ENCODE measurements at places on chromosomes 7 and 10.

DNA sequence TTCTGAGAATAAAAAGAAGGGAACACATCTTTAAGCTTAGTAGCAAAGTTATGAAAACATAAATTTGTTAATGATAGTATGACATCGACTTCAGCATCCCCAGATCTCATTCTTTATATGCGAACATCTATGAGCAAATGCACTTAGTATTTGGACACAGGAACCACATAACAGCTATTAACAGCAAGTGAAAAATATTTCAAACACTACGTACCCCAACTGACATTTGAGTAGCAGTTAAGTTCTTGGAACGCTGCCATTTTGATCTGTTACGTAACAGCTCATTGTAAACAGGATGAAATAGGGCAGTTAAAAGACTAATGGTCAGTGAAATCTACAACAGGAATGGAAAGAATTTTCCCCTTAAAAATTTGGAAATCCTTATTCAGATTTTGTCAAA is 428.9 kb downstream of the TNS3 start:
- DNase-seq = no peak

DNA sequence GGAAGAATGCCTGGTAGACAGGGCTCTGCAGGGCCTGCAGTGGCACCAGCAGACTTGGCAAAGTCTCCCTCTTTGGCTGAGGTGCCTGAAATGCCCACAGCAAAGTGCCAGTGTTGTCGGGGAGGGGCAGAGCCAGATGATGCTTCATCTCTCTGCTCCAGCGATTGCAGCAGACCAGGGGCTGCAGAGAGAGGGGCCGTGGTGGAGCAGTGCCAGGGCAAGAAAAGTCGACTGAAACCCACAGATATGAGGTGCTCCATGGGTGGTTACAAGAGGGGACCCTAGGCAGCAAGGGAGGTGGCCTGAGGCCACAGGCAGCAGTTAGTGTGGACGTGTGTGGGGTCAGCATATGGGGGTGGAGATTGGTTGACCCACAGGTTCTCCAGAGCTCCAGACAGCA is 123.5 kb upstream of the SHH start:
- DNase-seq = no peak

GRCh38 chr7:12674861-12675260 is 12.6 kb upstream of the ARL4A start:
- DNase-seq = peak; percentile 23

GRCh38 chr10:43048301-43049051 is 28.4 kb upstream of the RET start:
- DNase-seq = no peak

GRCh38 chr7:48384180-48384752 is 213.0 kb downstream of the ABCA13 start:
- DNase-seq = no peak

- DNase-seq = no peak
These were observed 26.6 kb downstream of the FAM3C start for GRCh38 chr7:121369462-121369861.

GRCh38 chr10:132102717-132103110 is 37.0 kb downstream of the JAKMIP3 start:
- DNase-seq = no peak

DNA sequence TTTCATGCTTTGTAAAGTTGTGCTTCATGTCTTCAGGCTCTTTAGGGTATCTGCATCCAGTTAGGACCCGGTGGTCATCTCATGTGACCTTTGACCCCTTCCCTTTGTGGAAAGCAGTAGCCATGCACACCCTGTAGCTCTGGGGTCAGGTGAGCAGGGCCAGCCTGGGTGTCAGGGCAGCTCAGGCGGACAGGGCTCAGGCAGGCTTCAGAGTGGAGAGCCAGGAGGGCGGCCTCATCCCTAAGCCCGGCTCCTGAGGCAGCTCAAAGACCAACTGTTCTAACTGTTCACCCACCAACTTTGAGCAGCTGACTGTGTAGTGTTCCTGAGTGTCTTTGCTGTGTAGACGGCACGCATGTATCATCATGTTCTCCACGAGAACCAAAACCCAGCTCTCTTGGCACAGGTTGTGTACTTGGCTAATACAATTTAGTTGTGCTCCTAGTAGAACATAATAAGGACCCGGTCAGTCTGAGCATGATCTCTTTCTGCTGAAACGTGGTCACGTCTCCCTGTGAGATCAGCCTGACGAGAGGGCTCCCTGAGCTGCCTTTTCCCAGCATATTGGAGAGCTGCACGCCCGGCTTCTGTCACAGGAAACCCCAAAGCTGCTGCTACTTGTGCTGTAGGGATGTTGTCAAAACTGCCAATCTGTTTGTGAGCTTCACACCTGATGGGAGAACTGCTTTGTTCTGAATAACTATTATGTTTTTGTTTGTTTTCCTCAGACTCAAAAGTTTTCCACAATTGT is 30.0 kb downstream of the EEPD1 start:
- DNase-seq = no peak

DNA sequence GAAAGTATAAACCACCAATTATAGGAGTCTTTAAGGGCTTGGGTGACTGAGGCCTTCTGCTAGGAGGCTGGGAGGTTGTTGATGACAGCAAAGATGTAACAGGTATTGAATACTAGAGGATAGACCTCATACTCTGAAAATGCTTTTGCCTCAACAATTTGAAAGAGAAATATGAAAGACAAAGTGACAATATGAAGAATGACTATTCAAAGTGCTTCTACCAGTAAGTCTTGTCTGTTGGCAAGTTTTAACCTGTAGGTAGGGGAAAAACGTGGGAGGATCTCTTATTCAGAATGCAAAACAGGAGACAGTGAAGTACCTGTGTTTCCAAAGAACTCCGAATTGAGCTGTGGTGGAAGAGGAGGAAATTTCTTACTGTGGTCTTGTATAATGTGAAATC is 38.2 kb downstream of the GBF1 start:
- no peak for DNase-seq

DNA sequence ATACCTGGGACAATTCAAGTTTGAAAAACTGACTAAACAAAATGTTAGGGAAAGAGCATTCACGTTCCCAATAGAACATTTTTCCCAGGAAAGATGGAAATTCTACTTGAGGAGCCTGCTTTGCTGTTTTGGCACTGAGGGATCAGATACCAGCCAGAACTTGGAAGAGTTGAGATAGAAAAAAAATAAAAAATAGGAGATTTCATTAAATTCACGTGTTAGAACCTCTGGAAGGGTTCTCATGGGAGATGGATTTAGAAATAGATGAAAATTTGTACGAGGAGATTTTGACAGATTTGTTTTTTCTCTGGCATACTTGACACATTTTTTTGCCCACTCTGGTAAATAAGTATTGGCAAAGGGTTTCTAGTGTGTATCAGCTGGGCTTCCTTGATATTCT is 63.7 kb downstream of the CELF2 start:
- no peak for DNase-seq

- no peak for DNase-seq
These were observed 2.7 kb downstream of the PUS7 start for GRCh38 chr7:105519353-105519752.

DNA sequence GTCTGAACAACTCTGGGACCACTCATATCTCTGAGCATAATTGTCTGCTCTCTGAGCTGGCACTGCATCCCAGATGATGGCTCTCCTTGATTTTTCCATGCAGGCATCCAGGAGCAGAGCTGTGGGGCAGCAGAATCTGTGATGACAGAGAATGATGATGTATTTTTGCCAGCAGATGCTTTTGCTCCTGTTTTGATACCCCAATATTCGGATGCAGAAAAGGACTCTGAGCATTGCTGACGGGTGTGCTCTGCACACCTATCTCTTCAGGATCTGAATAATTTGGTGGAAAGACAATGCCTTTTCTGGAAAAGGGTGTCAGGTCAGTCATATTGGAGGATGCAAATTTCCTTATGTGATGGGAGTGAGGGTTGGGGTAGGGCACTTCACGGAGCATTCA is 735.9 kb downstream of the KCNMA1 start:
- DNase-seq = no peak

DNA sequence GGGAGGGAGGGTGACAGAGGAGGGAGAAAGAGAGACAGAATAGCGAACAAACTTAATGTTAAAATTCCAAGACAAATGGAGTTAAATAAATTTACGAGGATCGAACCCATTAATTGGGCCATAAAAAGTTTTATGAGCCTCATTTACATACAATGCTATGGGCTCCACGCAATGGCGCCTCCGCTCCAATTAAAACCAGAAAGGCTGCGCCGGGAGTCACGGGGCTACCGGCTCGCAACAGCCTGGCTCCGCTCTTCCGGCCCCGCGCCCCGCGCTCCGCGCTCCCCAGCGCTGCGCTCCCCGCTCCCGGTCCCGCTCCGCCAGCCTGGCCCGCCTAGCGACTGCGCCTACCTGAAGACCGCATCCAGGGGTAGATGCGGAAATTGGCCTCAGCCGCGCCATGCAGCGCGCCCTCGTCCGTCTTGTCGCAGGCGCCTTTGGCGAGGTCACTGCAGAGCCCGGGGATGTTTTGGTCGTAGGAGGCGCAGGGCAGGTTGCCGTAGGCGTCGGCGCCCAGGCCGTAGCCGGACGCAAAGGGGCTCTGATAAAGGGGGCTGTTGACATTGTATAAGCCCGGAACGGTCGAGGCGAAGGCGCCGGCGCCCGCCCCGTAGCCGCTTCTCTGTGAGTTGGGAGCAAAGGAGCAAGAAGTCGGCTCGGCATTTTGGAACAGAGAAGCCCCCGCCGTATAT is 513 bp downstream of the HOXA7 start:
- DNase-seq = no peak

GRCh38 chr7:40772096-40772495 is 637.3 kb downstream of the SUGCT start:
- no peak for DNase-seq

DNA sequence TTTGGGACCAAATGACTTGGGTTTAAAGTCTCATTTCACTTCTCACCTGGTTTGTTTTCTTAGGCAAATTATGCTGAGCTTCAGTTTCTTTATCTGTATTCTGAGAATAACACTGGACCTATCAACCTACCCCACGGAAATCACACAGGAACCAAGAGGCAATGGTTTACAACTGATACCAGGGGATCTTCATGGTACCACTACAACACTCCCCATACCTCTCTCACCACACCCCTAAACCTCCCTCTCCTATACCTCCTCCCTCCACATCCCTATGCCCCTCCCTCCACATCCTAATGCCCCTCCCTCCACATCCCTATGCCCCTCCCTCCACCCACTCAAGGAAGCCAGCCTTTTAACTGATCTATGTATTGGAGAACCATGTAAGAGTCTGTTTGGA is 9.9 kb downstream of the FAM204A start:
- no peak for DNase-seq

- no peak for DNase-seq
These were observed 223.8 kb downstream of the ZMYND11 start for GRCh38 chr10:359093-359492.

DNA sequence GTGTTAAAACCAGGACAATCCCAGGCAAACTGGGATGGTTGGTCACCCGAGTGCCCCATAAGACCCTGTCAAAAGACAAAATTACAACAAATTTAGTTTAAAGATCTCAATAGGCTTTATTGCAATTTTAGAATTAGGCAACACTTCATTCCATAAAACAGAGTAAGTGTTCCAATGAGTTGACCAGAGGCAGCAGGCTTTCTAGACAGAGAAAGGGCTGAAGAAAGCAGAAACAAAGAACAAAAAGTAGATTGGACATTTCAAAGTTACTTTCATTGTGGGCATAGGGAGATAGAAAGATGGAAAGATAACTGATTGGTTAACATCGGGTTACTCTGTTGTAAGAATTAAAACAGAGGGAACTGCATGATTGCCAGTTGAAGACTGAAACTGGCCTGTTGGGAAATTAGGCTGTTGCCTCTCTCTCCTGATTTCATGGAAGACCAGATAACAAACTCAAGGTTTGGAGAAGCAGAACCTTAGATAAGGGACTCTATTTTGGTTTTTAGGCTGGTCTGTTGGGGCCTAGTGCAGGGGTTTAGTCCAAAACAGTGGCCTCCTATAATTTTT is 36.3 kb downstream of the ENTPD1 start:
- no peak for DNase-seq

GRCh38 chr10:110279407-110279986 is 25.2 kb downstream of the SMNDC1 start:
- peak; percentile 14 for DNase-seq

DNA sequence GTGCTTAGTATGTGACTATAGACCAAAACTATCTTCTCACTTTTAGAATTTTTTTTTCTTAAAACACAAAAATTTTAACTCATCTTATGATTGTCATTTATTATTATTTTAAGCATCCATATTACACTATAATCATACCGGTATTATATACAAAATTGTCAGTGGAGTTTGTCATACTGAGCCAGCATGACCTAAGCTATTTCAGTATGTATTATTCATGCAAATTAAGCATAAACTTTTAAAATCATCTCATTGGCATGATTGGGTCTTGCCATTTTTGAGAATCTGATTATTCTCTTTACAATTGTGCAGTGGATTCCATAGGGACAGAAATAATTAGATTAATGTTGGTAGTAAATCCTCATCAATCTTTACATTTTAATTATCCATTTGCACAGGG is 46.2 kb upstream of the STMP1 start:
- no peak for DNase-seq

DNA sequence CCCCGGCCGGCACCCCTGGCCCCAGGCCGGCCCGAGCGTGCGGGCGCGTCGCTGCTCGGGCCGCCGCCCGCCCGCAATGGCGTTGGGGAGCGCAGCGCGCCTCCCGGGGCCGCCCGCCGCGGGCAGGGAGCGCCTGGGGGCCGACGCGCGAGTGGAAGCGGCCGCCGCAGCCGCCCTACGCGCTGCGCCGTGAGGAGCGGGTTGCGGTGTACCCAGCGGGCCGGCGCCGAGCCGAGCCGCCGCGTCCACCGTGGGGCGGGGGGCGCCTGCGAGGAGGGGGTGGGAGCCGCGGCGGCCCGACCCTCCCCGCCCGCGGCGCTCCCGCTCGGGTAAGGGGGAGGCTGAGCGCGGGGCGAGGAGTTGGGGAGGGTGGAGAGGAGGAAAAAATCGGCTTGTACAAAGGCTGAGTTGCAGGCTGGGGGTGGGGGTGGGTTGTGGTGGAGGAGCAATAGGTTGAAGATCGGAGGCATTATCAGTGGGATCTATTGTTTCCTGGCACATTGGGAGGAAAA is 473 bp downstream of the PPP1R9A start:
- DNase-seq = no peak

- no peak for DNase-seq
These were observed 37.3 kb downstream of the FBH1 start for GRCh38 chr10:5927306-5927705.

DNA sequence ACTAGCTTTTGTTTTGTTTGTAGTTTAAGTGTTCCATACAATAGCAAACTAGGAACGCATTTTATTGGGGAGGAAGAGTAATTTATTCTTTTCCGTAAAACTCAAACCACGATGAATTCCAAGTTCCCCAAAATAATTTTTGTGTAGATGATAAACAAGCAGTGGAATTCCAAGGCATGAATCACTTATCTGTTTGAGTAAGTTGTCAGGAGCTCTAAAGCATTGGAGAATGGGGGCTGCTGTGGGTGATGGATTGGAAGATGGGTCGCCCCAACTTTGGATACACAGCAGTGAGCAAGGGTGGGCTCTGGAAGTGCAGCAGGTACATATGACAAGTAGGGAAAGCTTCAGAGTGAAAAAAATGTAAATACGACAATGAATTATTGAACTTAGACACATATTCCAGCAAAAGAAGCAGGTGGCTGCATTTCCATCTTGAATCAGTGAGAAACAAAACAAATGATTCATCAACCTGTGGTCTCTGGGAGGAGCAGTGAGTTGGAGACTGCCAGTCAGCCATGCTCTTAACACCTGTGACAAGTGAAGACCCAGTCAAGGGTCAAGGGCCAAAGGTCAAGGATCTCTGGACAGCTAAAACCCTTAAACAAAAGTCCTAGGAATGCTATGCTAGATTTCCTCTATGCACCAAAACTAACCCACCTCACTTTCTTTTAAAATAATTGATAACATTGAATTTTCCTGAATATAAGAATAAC is 34.2 kb upstream of the ADRB1 start:
- no peak for DNase-seq

- DNase-seq = no peak
These were observed 267.5 kb upstream of the HABP2 start for GRCh38 chr10:113285305-113285704.
